ENCODE measurements at places on chromosomes 3 and 15. TPM values are rescaled to one million over a fixed set of nuclear protein-coding genes. Genes with fewer than 3 reads are reported as not detected.

Gene SLC6A1
- total RNA-seq, result not detected

Gene ITIH1
- total RNA-seq, result not detected

Gene GOLGA8S
- total RNA-seq, result 0.09 TPM

Gene POPDC2
- total RNA-seq, result 0.78 TPM

Gene LMAN1L
- total RNA-seq, result not detected

Gene ZBTB20
- 1.1 TPM for total RNA-seq

Gene FOXB1
- total RNA-seq, result not detected

Gene ZFAND6
- total RNA-seq, result 108 TPM

Gene CAND2
- 0.40 TPM for total RNA-seq

Gene COL8A1
- not detected for total RNA-seq

Gene AMIGO3
- total RNA-seq, result 0.74 TPM

Gene ETV5
- total RNA-seq, result 27.0 TPM

Gene GPR176
- 13.2 TPM for total RNA-seq

Gene NR2E3
- 0.15 TPM for total RNA-seq
